NT2/D1 (cell line): ENCODE measurements at places on chromosomes 4 and X.

DNA sequence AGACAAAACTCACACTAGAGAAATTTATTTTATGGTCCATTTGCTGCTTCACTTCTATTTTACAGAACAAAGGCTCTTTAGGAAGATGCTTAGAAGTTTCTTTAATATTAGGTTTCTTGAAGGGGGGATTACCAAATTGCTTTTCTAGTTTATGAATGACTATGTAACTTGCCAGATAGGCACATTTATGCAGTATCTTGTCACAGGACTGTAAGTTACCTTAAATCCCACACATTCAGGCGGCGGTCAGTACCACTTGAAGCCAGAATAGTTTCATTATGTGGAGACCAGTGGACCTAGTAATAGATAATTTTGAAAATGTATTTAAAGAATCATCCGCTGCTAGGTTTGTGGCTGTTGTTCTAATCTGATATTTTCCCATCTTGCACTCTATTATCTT, 18.3 kb downstream of the RBBP7 start:
- no peak for DNase-seq

DNA sequence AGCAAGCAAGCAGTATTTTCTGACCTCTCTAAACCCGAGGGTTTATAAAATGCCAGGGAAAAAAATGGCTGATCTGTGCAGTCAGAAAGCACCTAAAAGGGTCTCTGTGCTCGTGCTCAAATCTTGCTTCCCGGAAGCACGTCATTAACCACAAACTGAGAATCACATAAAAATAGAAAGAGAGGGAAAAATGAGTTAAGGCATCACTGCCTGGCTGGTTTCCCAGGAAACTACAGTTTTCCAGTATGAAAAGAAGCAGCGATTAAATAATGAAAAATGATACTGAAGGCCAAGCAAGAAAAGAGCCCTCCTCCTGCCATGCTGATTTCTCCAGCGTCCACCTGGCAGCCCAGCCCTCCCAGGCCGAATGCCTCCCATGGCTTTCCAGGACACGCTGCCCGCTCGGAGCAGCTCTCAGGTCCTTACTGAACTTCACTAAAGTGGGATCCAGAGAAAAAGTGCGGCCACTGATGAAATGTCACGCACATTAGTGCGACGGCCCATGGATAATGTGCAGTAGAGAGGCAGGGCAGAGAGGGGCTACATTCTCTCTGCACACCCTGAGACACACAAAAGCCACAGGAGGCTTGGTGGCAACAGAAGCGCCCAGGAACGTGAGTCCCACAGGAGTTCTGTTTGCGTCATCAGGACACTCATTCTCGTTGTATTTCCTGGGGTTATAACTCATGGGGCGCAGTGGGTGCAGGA, 80.4 kb downstream of the WFS1 start:
- no peak for DNase-seq

- DNase-seq, result no peak
Observed at GRCh38 chr4:185219551-185220344, 10.3 kb downstream of the SNX25 start.

- no peak for DNase-seq
Observed at GRCh38 chr4:155972098-155972497, 18.4 kb upstream of the CTSO start.

GRCh38 chr4:7029212-7029611, 14.0 kb upstream of the TADA2B start:
- DNase-seq, result no peak

DNA sequence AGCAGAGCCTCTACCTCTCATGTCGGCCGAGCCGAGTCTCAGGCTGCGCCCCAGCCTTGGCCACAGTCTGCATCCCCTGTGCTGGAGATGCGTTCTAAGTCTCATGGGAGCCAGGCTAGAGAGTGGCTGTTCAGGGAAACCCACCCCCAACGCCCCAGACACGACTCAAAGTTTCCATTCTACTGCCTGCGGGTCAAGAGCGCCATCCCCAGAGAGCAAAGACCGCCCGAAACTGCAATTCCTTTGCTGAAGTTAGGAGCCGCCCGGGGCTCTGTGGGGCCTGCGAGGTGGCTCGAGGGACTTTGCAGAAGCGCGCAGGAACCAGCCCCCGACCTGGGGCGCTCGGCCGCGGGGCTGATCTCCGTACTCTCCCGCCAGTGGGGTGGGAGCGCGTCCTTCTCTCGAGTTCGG, 10.0 kb upstream of the ELF4 start:
- DNase-seq, result no peak

- DNase-seq, result no peak
Observed at GRCh38 chrX:63761639-63762038, 23.4 kb downstream of the ARHGEF9 start.

GRCh38 chr4:36609661-36610060, 328.2 kb downstream of the DTHD1 start:
- DNase-seq, result no peak

DNA sequence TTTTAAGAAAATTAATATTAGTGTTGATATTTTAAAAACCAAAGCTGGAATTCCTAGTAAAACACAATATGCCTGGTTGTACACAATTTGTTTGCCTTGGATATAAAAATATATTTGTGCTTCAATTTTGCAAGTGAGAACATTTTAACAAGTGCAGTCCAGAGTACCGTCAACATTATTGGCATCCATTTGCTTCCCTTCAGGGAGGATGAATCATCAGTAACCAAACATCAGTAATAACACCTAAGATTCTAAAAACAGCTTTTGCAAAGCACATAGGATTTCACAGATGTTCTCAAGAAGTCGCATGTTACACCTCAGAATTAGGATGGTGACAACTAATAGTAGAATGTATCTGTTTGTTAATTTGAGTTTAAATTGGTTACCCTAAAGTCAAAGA, 262.6 kb upstream of the BMP3 start:
- DNase-seq, result no peak

DNA sequence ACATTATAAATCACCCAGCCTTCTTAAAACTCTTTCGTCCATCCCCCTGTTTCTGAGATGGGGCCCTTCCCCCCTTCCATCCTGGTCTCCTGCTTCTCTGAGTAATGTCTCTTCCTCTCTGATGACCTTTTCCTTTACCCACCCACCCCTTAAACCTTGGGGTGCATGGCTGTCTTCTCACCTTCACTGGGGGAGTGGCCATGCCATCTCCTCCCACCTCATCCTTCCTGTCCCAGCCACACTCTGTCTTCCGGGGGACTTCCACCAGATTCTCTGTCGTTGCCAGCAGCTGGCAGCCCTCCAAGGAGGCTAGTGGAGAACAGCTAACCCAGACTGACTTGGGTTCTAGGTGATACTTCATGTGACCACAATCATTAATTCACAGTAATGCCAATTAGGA, 83.2 kb upstream of the SCML1 start:
- no peak for DNase-seq

DNA sequence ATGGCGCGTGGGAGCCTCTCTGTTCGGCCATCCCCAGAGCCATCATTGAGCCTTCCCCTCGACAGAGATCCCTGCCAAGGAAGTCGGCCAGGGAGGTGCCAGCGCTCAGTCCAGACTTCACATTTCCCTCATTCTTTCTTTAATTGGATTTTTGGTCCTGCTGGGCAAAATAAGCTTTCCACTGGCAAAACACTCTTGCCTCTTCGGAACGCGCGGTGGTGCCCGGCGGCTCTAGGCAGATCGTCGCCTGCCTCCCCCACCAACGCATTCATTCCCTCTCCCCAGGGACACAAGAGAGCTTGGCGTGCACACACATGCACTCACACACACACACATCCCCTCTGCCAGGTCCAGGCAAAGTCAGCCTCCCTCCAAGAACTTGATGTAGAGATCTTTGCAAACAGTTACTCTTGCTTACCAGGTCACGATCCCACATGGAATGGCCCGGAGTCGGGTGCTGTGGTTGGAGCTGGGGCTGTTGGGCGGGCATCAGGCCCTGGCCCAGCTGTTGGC, 257.1 kb downstream of the BCOR start:
- DNase-seq, result no peak

DNA sequence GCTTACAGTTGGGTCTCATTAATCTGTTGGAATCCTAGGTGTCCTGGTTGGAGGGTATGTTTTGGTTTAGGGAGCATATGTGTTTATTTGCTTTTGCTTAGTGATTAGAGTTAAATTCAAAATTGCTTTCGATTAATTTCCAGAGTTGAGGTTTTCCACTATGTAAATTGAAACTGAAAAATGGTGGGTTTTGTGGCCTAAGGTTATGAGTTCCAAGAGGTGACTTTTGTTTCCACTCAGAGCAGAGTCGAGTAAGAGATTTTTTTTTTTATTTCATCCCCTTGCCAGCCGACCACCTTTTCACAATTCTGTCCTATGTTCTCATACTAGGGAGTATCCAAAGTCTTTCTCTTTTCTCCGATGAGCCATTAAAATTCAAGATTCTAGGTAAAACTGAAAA, 66.9 kb downstream of the GRIA2 start:
- no peak for DNase-seq

DNA sequence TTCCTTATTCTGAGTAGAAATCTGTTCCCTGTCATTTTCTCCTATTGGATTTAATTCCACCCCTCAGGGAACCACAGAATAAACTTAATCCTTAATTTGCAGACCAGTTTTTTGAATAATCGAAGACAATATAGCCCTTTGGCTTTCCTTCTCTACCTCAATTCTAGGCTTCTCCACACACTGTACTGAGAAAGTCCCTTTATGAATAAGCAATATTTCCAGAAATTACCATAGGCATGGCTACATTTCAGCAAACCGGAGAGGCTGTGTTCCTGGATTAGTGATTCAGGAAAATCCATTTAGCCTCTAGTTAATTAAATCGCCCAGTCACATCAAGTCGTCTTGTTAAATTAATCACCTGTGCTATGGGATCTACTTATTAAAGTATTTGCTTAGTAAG, 125.1 kb downstream of the ANAPC4 start:
- DNase-seq, result no peak

DNA sequence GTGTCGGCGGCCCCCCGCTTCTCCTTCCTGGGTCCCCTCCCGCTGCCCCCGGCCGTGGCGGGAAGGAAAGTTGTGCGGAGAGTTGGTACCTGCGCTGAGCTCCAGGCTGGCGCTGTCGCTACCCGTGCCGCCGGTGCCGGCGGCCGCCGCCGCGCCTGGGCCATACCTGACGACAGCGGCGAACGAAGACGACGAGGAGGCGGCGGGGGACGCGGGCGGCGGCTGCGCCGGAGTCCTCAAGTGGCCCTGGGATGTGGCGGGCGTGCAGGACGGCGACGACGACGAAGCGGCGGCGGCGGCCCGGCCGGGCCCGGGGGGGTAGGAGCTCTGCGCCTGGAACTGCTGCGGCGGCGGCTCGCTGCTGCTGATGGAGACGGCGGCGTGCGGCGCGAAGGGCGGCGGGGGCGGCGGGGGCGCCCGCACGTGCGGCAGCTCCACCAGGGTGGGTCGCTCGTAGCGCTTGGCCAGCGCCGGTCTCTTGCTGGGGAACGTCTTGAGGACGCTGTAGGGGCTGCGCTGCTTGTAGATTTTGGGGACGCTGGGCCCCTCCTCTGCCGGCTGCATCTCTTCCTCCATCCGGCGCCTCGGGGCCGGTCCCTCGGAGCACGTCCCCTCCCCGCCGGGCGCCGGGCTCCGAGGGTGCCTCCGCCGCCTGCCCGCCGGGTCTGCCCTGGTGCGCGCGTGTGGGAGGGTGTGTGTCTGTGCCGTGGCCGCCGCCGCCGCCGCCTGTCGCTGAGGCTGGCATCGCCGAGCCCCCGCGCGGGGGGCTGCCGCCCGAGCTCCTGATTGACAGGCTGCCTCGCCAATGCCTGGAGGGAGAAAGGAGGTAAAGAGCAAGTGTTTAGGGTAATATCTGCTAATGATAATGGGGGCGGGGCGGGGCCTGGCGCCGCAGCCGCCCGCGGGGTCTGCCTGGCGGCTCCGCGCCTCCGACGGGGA, 618 bp downstream of the BEND4 start:
- DNase-seq, result peak; percentile 54

DNA sequence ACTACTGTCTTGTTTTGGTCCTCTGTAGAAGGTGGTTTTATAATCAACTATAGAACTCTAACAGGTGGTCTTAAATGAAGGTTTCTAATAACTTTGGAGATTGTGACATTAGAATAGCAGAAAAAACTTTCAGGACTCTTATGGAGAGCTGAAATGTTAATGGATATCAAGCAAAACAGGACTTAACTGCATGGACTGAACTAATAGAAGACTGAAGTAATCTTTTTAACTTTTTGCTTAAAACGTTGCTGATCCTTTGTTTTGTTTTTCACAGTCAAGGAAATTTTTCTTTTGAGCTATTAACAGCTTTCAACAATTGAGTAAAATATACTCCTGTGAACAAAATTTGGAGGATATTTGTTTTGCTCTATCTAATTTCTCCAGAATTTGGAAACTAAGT, 17.2 kb downstream of the NXT2 start:
- DNase-seq, result no peak

GRCh38 chrX:19361701-19362100, 18.0 kb downstream of the PDHA1 start:
- no peak for DNase-seq

DNA sequence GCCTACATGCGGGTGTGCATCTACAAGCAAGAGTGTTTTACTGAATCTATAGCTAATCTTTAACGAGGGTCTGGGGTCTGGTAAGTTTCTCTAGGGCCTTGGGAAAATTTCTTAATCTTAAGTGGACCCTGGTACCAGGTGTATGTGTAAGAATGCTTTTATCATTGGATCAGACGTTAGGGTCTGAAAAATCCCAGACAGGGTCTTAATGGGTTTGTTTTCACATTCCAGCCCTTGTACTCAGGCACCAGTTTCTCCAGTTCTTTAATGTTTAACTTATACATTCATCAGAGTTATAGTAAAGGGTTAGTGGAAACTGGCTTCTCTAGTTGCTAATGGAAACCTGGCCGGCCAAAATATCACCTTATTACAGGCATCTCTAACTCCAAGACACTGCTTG, 11.6 kb downstream of the MAGEB16 start:
- DNase-seq, result no peak

GRCh38 chr4:119010909-119011606, 122.4 kb downstream of the SYNPO2 start:
- DNase-seq, result no peak

- DNase-seq, result no peak
Observed at GRCh38 chr4:89788206-89789072, 48.5 kb downstream of the SNCA start.

- DNase-seq, result no peak
Observed at GRCh38 chr4:139951021-139951420, 203.0 kb downstream of the MAML3 start.

GRCh38 chr4:8691151-8691775, 98.7 kb downstream of the CPZ start:
- DNase-seq, result no peak

GRCh38 chr4:147526272-147526654, 45.4 kb downstream of the EDNRA start:
- no peak for DNase-seq

- no peak for DNase-seq
Observed at GRCh38 chr4:118757761-118758251, 72.6 kb downstream of the METTL14 start.

GRCh38 chrX:77743720-77744119, 42.3 kb downstream of the ATRX start:
- no peak for DNase-seq
